Smooth muscle cell of bladder (primary cell): ENCODE measurements at places on chromosomes 1 and 21. TPM values are rescaled to one million over a fixed set of nuclear protein-coding genes. Genes with fewer than 3 reads are reported as not detected.

Gene NTRK1
- under 0.01 TPM in 1 of 2 replicates, not detected in the other for total RNA-seq

Gene VHLL
- total RNA-seq: 0.28 TPM in 1 of 2 replicates, not detected in the other

Gene GREM2
- total RNA-seq: 7.8 and 10.0 TPM in 2 replicates

Gene LRRIQ3
- total RNA-seq: 1.1 TPM in 2 replicates

Gene CITED4
- total RNA-seq: 1.5 and 2.1 TPM in 2 replicates

Gene CCDC181
- 0.09 and 0.14 TPM in 2 replicates for total RNA-seq

Gene TIAM1
- 0.28 and 0.37 TPM in 2 replicates for total RNA-seq

Gene BNIPL
- 0.14 and 0.18 TPM in 2 replicates for total RNA-seq

Gene ANXA9
- 0.14 and 0.28 TPM in 2 replicates for total RNA-seq

Gene CHI3L2
- total RNA-seq: 0.28 and 1.4 TPM in 2 replicates

Gene C1QTNF12
- 0.83 and 1.3 TPM in 2 replicates for total RNA-seq

Gene MAP1LC3C
- 0.14 and 0.18 TPM in 2 replicates for total RNA-seq

Gene C1orf74
- 2.0 and 2.3 TPM in 2 replicates for total RNA-seq

Gene TCHH
- under 0.01 TPM in 2 replicates for total RNA-seq

Gene DISP3
- total RNA-seq: under 0.01 TPM in 2 replicates

Gene APOBEC4
- not detected in 2 replicates for total RNA-seq

Gene AZIN2
- 7.7 and 12.8 TPM in 2 replicates for total RNA-seq

Gene KRTAP19-3
- not detected in 2 replicates for total RNA-seq

Gene FAM72A
- 3.5 and 4.1 TPM in 2 replicates for total RNA-seq

Gene C1QA
- not detected in 2 replicates for total RNA-seq

Gene TEX38
- total RNA-seq: not detected in 2 replicates

Gene TMEM81
- 1.1 and 2.5 TPM in 2 replicates for total RNA-seq

Gene PRAMEF10
- not detected in 2 replicates for total RNA-seq

Gene TRAF3IP3
- under 0.01 and 0.28 TPM in 2 replicates for total RNA-seq

Gene VSIG8
- not detected in 2 replicates for total RNA-seq

Gene CDCP2
- not detected in 2 replicates for total RNA-seq

Gene RNU1-1
- total RNA-seq: 3,030 and 4,050 TPM in 2 replicates

Gene RGS4
- total RNA-seq: 6.5 and 30.6 TPM in 2 replicates

Gene PTPRU
- total RNA-seq: 18.8 and 37.9 TPM in 2 replicates

Gene SLC9C2
- total RNA-seq: not detected in 2 replicates

Gene CNR2
- not detected in 2 replicates for total RNA-seq

Gene MANEAL
- 0.28 and 0.46 TPM in 2 replicates for total RNA-seq

Gene TDRD5
- not detected in 2 replicates for total RNA-seq

Gene FAM177B
- 0.09 TPM in 1 of 2 replicates, not detected in the other for total RNA-seq
